Umbilical cord (tissue), 2 donors: ENCODE measurements at places on chromosomes 2 and 18. TPM values are rescaled to one million over a fixed set of nuclear protein-coding genes. Genes with fewer than 3 reads are reported as not detected.
A peak's percentile ranks its signal among the peaks of the same experiment; 100 is the strongest.

- no peak for DNase-seq
Observed at GRCh38 chr2:626491-627339, 50.5 kb downstream of the TMEM18 start.

- DNase-seq = no peak
Observed at GRCh38 chr2:99342536-99342935, 5.3 kb downstream of the EIF5B start.

GRCh38 chr18:10784596-10785202, 258.9 kb downstream of the NAPG start:
- DNase-seq = no peak

DNA sequence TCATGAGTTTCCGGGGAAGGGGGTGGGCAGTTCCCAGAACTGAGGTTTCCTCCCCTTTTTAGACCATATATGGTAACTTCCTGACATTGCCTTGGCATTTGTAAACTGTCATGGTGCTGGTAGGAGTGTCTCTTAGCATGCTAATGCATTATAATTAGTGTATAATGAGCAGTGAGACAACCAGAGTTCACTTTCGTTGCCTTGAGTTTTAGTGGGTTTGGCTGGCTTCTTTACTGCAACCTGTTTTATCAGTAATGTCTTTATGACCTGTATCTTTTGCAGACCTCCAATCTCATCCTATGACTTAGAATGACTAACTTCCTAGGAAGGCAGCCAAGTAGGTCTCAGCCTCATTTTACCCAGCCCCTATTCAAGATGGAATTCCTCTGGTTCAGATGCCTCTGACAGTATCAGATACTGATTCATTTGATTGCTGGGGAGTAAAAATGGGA, 447.3 kb downstream of the XIRP2 start:
- peak; percentile 12 for DNase-seq

DNA sequence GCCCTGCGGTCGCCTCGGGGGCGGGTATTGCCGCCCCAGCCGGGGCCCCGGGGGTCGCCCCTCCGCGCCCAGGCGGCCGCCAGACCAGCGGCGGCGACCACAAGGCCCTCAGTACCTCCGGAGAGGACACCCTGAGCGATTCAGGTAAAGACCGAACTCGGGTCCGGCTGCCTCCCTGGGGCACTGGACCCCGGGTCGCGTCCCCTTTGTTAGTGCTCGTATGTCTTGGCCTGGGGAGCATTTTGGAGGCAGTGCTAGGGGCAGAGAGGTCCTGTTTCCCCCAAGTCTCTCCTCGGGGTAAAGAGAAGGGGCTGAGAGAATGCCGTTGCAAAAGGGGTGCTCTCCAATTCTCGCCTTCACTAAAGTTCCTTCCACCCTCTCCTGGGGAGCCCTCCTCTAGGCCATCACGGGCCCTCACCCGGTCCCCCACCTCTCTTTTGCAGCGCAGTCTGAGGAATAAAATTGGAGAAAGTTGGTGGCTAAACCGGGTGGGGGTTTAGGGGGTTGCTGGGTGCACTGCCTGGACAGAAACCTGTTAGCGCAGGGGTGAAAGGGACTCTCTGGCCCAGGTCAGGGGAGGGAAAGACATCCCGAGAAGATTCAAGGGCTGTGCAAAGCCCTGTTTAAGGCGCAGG, 2.5 kb downstream of the MYCN start:
- DNase-seq = no peak

DNA sequence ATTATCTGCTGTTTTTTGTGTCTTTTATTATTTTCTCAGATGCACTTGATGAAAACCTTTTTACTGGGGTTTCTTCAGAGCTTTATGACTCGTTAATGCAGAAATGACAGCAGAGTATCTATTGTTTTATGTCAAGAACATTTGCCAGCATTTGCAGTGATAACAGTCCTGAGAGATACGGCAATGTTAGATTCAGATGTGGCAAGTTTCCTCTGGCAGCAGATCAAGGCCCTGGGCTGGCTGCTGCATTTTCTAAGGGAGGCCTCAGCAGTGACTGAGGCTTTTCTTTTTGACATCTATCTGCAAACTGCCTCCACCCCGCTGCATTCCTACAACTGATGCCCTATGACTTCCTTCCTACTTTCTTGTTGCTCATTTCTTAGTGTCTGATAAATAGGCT, 40.2 kb downstream of the EFEMP1 start:
- DNase-seq = peak; percentile 76

- DNase-seq = no peak
Observed at GRCh38 chr2:58089081-58089480, 42.5 kb downstream of the VRK2 start.

DNA sequence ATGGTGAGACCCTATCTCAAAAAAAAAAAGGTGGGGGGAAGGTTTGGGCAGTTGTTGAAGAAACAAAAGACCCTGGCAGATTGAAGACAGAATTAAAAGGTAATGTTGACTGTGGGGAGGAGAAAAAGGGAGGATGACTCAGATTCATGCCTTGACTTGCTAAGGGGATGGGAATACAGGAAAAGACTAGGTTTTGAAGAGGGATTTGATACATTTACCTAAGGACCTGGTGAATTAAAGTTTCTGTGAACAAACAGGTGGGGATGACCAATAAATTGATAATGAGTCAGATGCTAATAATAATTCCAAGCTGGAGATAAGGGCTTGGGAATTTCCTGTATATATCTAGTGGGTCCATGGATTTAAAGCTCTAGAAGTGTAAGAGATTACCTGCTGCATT, 27.6 kb downstream of the TTR start:
- no peak for DNase-seq

DNA sequence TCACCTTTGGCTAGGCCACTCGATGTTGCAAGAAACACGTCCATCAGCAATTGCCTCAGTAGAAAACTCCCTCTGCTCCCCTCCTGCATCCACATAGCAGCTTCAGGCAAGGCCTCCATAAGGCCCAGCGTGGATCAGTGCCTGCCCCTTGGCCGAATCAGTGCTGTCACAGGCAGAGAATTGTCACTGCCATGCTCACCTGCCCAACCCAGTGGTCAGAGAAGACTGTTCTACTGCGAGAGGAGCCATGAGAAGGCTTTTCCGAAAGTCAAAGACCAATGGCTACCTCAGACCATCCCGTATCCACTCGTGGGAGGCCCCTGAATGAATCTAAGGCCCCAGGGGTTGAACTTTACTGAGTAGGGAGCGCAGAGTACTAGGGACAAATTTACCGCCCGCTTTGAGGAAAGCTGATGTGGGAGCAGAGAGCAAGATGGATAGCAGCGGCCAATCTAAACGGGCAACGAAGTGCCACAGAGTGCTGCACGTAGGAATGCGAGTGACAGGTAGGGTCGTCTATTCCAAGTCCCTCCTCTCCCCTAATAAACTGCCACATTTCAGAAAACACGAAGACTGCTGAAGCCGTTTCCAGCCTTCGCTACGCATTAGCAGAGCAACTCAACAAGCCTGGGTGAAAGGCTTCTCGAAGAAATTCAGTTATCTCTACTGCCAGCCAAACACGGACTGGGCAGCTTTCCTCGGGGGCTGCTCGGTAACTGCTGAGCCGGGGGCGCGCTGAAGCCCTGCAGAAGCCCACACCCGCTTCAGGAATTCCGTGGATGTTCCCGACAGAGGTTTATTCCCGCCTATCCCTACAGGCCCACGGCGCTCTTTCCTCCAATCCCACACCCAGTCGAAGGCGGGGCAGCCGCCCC, 968 bp upstream of the RALBP1 start:
- peak; percentile 95 for DNase-seq

GRCh38 chr18:49020621-49021021, 69.9 kb upstream of the SMAD7 start:
- no peak for DNase-seq

- DNase-seq = no peak
Observed at GRCh38 chr2:121858369-121858768, 102.9 kb downstream of the TSN start.

DNA sequence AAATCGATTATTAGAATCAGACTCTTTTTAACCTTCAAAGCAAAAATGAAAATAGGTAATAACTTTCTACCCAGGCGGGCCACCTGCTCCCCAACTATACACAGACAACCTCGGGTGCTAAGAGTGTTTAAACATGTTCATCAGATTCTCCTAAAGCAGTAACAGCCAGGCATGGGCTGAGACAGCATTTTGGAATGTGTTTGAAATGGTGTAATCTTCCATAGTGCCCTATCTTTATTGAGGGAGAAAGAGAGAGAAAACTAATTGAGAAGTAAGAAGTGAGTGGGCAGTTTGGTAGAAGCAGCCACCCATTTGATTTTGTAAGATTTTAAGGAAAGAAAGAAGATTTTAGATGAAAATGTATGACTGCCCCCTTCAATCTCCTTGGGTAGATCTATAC, 196.1 kb upstream of the CTAGE1 start:
- no peak for DNase-seq

DNA sequence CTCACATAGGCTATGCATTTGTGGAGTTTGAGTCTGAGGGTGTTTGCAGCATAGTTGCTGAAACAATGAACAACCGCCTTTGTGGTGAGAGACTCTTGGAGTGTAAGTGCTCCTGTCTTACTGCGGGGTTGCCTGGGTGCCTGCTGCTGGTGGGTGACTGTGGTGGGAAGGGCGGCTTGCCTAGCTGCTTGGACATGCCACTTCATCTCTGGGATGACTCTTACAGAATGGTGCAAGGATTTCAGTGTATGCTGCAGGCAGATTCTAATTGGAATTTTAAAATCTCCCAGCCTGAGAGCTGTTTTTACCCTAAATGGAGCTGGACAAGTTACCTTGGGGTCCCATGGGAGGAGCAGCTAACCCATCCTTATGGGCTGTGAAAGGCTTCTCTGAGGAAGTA, 50.1 kb downstream of the CYP27C1 start:
- DNase-seq = no peak

DNA sequence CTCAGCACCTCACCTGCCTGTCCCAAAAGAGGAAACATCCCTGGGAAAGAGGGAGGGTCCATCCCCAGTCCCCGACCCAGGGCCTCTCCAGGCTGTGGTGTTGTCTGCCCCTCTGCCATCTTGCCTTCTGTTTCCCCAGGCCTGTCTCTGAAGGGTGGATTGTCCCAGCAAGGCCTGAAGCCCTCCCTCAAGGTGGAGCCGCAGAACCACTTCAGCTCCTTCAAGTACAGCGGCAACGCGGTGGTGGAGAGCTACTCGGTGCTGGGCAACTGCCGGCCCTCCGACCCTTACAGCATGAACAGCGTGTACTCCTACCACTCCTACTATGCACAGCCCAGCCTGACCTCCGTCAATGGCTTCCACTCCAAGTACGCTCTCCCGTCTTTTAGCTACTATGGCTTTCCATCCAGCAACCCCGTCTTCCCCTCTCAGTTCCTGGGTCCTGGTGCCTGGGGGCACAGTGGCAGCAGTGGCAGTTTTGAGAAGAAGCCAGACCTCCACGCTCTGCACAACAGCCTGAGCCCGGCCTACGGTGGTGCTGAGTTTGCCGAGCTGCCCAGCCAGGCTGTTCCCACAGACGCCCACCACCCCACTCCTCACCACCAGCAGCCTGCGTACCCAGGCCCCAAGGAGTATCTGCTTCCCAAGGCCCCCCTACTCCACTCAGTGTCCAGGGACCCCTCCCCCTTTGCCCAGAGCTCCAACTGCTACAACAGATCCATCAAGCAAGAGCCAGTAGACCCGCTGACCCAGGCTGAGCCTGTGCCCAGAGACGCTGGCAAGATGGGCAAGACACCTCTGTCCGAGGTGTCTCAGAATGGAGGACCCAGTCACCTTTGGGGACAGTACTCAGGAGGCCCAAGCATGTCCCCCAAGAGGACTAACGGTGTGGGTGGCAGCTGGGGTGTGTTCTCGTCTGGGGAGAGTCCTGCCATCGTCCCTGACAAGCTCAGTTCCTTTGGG, 47.2 kb downstream of the BOLA3 start:
- no peak for DNase-seq

DNA sequence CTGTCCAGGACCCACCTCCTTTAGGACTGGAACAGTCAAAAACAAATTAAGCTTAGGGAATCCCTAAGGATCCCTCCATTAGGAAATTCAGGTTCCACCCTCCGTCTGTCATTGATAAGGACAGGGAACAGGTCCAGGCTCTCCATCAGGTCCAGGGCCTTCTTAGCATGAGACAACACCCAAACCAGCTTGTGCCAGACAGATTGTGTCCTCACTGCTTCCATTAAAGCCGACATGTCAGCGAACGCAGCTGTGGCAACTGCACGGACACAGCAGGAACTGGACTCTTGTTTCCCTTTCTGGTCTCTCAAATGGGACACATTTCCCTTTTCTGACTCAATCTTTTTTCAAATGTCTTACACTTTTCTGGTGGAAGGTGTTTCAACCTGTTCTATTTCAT, 81.4 kb downstream of the BCL11A start:
- peak; percentile 47 for DNase-seq

- DNase-seq = peak; percentile 31
Observed at GRCh38 chr18:70276416-70277191, 12.2 kb upstream of the SOCS6 start.

BOLA3 gene
- 17.6 TPM for total RNA-seq

SNORC gene
- total RNA-seq = 0.24 TPM

MCM6 gene
- total RNA-seq = 11.8 TPM

ZNF2 gene
- 2.9 TPM for total RNA-seq

TANC1 gene
- total RNA-seq = 30.3 TPM

GCG gene
- 2.4 TPM for total RNA-seq

STPG4 gene
- total RNA-seq = 8.4 TPM
